HT1080 (cell line): ENCODE measurements at places on chromosomes 12 and 14.

DNA sequence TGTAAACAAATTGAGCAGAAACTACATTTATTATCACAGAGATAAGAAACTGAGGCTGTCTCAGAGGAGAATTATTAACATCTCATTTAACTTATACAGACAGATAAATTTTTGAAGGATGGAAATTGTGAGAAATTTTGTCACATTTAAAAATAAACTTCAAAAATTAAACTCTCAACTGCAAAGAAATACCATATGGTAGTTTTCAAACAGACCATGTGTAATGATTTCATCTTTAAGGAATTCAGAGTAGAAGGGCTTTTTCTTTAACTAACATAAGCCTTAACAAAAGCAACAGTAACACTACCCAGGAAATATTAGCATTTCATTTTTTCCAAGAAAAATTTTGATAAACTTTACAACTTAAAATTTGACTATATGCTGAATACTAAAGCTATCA is 26.6 kb downstream of the NUP37 start:
- DNase-seq = no peak

GRCh38 chr12:93002293-93003054 is 73.4 kb upstream of the EEA1 start:
- DNase-seq = no peak

DNA sequence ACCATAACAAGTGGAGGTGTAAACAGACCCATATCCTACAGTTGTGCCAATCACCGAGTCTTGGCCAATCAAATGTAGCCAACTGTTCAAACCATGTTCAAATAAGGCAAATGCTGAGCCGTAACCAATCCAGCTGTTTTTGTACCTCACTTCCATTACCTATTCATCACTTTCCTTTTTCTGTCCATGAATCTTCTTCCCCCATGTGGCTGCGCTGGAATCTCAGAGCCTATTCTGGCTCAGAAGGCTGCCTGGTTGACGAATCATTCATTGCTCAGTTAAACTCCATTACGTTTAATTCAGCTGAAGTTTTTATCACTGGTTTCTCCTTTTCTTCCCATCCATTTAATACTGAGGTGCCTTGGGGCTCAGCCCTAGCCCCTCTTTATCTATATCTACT is 71.1 kb downstream of the TBC1D30 start:
- peak; percentile 77 for DNase-seq

- DNase-seq = peak; percentile 97
Measured at GRCh38 chr12:18690653-18691052, 47.2 kb downstream of the PLCZ1 start.

DNA sequence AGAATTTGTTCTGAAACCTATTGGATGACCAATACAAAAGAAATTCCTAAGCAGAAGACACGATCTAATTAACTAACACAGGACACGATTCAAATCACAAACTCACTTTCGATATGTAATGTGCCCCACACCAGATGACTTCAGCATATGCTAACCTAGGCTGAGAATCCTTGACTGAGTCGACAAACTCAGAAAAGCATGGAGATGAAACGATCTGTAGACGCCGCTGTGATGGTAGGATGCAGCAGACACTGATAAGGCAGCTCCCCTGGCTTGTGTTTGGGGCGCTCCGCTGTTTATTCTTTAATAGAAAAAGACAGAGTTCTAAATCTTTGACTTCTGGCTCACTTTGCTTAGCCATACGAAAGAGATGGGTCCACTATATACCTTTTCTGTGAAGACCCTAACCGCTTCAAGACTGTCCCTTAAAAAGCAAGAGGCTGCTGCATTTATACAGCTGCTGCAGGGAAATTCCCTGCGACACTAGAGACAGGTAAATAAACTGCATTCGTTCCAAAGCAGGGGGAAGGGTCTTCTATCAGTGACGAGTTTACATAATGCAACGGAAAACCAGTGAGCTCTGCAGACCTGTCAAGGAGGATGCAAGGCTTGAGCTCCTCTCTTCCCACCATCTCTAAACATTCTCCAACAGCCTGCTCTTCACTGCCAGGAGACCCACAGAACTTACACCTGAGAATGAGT is 929 bp downstream of the CHD8 start:
- no peak for DNase-seq

- DNase-seq = no peak
Measured at GRCh38 chr12:17097674-17098073, 491.7 kb upstream of the LMO3 start.

DNA sequence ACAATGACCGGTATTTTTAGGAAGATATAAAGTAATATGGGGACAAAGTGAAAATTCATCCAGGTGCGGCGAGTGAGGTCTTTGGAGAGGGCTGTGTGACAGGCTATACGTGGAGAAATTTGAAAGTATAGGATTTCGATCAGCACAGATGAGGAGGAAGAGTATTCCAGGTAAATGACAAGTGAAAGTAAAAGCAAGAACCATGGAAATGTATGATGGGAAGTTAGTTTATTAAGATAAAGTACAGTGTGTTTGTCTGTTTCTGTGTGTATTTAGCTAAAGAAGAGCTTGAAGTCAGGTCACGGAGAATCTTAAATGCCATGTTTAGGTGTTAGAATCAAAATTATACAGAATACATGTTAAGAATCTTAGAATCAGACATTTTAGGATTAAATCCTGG is 239.0 kb downstream of the CPNE8 start:
- DNase-seq = no peak

GRCh38 chr12:121628037-121628436 is 1.7 kb downstream of the ORAI1 start:
- DNase-seq = no peak
